ENCODE measurements at places on chromosomes 2 and 18.

DNA sequence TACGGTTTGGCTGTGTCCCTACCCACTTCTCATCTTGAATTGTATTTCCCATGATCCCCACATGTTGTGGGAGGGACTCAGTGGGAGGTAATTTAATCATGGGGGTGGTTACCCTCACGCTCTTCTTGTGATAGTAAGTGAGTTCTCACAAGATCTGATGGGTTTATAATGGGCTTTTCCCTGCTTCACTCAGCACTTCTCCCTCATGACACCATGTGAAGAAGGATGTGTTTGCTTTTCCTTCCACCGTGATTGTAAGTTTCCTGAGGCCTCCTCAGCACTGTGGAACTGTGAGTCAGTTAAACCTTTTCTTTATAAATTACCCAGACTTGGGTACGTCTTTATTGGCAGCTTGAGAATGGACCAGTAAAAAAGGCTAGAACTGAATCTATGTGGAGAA lies 750.0 kb upstream of the ID2 start:
- DNase-seq, result no peak

GRCh38 chr2:14654835-14655282 lies 22.3 kb downstream of the LRATD1 start:
- no peak for DNase-seq

- DNase-seq, result no peak
These were observed 308.9 kb downstream of the RND3 start for GRCh38 chr2:150178591-150178990.

- DNase-seq, result no peak
These were observed 428.9 kb upstream of the FANCL start for GRCh38 chr2:58669998-58670397.

- DNase-seq, result no peak
These were observed 77.3 kb downstream of the TEX51 start for GRCh38 chr2:126975671-126976655.

DNA sequence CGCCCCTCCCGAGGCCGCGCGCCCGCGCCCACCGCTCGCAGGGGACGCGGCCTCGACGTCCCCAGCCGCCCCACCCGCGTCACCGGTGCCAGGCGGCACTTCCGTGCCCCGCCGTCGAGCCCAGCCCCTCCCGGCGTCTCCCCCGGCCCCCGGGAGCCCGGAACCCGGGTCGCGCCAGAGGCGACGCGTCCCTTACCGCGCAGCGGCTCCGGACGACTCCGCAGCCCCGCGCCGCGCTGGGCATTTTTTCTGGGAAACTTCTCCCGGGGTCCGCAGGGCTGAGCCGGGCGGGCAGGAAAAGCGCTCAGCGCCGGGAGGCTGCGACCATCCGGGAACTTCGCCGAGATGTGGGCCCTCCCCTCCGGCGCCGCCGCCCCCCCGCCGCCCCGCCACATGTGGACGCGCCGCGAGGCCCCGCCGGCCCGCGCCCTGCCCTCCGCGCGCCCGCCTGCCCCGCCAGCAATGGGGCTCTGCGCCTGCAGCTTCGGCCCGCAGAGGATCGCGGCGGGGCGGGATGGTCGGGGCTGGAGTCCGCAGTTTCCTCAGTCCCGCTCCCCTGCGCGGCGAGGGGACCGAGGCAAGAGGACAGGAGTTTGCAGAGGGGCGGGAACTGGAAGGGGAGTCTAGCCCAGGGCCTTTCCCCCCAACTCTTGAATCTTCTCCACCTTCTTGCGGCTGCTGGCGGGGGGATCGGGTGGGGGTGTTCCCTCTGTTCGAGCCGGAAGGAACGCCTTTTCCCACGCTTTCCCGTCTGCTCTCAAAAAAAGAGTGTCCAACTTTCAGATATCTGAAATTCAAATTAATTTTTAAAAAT lies 81.5 kb downstream of the CHRNA1 start:
- DNase-seq, result peak; percentile 28

GRCh38 chr2:99842451-99842850 lies 299.9 kb downstream of the AFF3 start:
- no peak for DNase-seq
